Upper lobe of left lung (tissue), 6 donors: ENCODE measurements at places on chromosomes 12 and 14.

DNA sequence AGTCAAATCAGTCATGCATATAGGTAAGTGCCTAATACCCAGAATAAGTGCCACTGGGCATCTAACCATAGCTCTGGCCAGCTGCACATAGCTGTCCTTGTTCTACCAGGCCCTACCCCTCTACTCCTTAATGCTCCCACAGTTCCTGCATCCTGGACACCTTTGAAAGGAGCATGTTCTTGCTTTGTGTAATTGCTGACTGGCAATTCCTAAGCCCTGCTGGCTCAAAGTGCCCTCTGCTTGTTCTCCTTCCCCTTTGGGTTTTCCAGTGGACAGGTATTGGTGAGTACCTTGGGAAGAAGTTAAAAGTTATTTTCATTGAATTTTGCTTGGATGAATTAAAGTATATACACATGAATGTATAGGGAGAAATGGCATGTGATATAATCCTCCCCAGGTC lies 516.4 kb downstream of the ETNK1 start:
- DNase-seq: no peak

GRCh38 chr12:65651060-65651459 lies 173.2 kb upstream of the HMGA2 start:
- no peak for DNase-seq

- no peak for DNase-seq
Measured at GRCh38 chr14:53183056-53183455, 29.9 kb upstream of the DDHD1 start.

DNA sequence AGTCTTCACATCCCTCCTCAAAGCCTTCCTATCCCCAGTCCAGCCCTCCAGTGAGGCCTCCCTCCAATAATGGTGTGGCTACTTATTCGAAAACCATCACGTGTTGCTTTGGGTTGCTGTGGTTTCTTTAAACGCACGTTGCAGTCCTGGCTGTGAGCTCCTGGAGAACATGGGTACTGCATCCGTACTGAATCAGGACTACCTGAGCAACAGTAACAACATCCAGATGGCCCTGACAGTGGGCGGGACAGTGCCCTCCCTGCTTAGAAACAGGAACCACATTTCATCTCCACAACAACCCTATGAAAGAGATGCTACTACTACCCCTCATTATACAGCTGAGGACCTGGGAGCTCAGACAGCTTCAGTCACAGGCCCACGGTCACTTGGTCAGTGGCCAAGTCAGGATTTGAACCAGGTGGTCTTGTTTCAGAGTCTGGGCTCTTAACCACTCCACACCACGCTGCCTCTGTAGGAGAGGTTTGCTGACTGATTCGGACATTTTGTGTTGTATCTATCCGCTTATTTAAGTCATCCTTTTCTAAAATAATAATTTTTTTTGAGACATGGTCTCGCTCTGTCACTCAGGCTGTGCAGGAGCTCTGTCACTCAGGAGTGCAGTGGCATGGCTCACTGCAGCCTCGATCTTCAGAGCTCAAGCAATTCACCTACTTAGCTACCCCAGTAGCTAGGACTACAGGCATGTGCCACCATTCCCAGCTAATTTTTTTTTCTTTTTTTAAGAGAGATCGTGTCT lies 104.8 kb downstream of the DPF3 start:
- DNase-seq: no peak
